ENCODE measurements at places on chromosomes 7 and 10.

- no peak for DNase-seq
These were observed 609 bp downstream of the DOCK4 start for GRCh38 chr7:112205343-112206237.

- no peak for DNase-seq
These were observed 33.7 kb downstream of the ZMIZ1 start for GRCh38 chr10:79102498-79102874.

- DNase-seq: no peak
These were observed 38.3 kb downstream of the OAT start for GRCh38 chr10:124380256-124380995.

DNA sequence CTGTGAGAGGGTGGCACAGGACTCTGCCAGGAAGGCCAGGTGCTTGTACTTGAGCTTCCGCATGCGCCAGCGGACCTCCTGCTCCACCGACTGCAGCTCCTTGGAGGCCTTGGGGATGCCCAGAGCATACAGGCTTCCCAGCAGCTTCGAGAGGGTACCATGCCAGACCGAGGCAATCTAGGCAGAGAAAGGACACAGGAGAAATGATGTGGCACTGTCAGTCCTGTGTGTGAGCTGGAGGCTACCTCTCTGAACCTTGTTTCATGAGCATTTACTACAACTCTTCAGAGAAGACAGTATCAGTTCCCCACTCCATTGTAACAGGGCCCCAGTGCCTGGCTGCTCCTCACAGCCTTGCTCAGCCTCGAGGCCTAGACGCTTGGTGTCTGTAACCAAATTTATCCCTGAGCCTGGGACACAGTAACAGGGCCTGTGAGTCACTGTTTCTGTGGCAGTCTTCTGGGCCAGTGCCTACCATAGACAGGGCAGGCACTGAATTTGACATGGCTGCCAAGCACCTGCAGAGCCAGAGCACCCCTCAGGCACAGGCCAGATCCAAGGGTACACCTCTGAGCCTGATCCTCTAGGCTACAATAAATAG is 5.8 kb downstream of the TBRG4 start:
- no peak for DNase-seq

DNA sequence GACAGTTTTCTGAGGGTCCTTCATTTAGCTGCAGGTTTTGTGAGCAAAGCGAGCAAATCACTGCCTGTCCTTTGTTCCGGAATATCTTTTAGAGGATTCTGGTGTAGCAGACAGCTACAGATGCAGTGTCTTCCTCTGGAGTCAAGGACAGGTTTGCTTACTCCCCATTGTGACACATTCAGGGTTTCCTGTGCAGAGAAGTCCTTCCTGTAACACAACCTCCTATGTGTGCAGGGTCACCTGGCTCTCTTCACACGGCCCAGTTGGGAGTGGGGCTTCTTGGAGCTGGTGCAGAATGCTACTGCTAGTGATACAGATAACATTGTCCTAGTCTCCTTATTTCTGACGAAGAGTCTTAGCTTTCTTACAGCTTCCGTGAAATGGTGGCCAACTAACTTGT is 47.9 kb downstream of the RBM33 start:
- no peak for DNase-seq

GRCh38 chr7:96377399-96377798 is 55.5 kb upstream of the SLC25A13 start:
- DNase-seq: no peak

GRCh38 chr7:41385996-41386395 is 316.9 kb downstream of the INHBA start:
- no peak for DNase-seq

GRCh38 chr10:4397337-4397736 is 428.7 kb upstream of the AKR1E2 start:
- peak; percentile 30 for DNase-seq

- no peak for DNase-seq
These were observed 125.5 kb downstream of the CLEC2L start for GRCh38 chr7:139648941-139649425.

GRCh38 chr7:69864274-69864673 is 266.0 kb downstream of the AUTS2 start:
- no peak for DNase-seq

Data from NCI-H510A treated with DMSO at 0.1 percent for 48 hours (cell line).